Uterus (tissue), 4 donors: ENCODE measurements at places on chromosomes 5 and 9. TPM values are rescaled to one million over a fixed set of nuclear protein-coding genes. Genes with fewer than 3 reads are reported as not detected.
A peak's percentile ranks its signal among the peaks of the same experiment; 100 is the strongest.

Gene DPM2
- 33.1 TPM for total RNA-seq

Gene GRM6
- total RNA-seq = not detected

Gene MPDZ
- total RNA-seq = 74.0 TPM

Gene TSLP
- total RNA-seq = not detected

GRCh38 chr9:83280790-83281189 lies 217.8 kb upstream of the RASEF start:
- no peak overlapping the region for H3K27ac ChIP-seq
- no peaks in the 10 kb centered on the region for H3K27me3 ChIP-seq
- no peaks in the 10 kb centered on the region for H3K36me3 ChIP-seq
- H3K4me1 ChIP-seq = no peaks in the 10 kb centered on the region
- DNase-seq = no peak
- no peak overlapping the region for H3K4me3 ChIP-seq

DNA sequence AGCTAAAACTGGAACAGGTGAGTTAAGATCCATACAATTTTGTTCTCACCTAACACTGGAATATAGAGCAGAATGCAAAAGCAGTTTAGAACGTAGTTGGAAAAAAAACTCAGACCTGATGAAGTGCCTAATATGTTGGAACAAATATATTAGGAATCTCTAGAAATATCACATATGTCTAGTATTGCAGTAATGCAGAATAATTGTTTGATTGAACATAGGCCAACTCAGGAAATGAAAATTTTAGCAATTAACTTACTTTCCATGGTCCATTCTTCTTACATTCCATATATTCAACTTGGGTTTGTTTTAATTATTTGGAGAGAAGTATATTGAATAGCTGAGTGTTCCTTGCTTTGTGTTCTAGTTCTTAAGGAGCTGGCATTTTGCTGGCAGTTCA lies 111.8 kb upstream of the ADAMTSL1 start:
- DNase-seq = no peak
- H3K4me3 ChIP-seq = no peak overlapping the region
- H3K36me3 ChIP-seq = no peaks in the 10 kb centered on the region
- no peaks in the 10 kb centered on the region for H3K27me3 ChIP-seq
- no peaks in the 10 kb centered on the region for H3K4me1 ChIP-seq
- no peak overlapping the region for H3K27ac ChIP-seq

GRCh38 chr9:136903041-136903554 lies 16.8 kb downstream of the TRAF2 start:
- peak overlapping the region; percentile 50 for H3K27ac ChIP-seq
- H3K4me1 ChIP-seq = no peaks in the 10 kb centered on the region
- no peak overlapping the region for H3K4me3 ChIP-seq
- no peaks in the 10 kb centered on the region for H3K36me3 ChIP-seq

Gene GFPT2
- 18.2 TPM for total RNA-seq

DNA sequence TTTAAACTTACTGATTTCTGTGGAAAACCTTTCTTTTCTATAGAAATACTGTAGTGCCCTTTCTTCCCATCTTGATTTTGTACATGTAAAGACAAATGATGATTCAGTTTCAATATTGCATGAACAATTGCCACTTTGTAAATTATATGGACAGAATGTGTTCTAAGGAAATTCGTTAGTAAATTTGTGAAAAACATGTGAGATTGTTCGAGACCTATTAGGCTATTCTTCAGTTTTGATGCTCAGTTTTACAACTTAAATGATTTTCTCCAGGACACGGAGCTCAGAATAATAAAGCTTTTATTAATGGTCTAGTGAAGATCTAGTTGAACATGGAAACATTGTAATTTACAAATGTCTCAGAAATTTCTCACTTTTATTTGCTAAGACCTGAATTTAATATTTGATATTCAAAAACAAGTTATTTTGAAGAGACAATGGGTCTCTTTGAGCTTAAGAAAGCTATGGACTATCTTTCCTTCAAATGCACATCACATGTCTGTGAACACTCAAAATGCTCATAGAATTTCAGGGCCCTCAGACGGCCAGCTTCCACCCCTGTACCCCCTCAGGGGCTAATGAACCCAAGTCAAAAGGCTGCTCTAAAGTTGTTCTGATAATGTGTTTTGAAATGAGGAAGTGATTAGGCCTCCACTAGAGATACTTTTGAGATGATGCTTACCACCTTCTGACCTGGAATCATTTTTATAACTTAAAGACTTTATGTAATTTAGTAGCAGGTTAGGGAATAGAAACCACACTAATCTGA lies 54.1 kb upstream of the FSD1L start:
- H3K36me3 ChIP-seq = no peaks in the 10 kb centered on the region
- no peaks in the 10 kb centered on the region for H3K27me3 ChIP-seq
- H3K4me1 ChIP-seq = no peaks in the 10 kb centered on the region
- no peak for DNase-seq
- H3K4me3 ChIP-seq = no peak overlapping the region

GRCh38 chr5:121292664-121293063 lies 559.0 kb upstream of the FTMT start:
- no peaks in the 10 kb centered on the region for H3K27me3 ChIP-seq
- no peak overlapping the region for H3K4me3 ChIP-seq
- DNase-seq = no peak
- H3K36me3 ChIP-seq = no peaks in the 10 kb centered on the region
- H3K27ac ChIP-seq = no peak overlapping the region

DNA sequence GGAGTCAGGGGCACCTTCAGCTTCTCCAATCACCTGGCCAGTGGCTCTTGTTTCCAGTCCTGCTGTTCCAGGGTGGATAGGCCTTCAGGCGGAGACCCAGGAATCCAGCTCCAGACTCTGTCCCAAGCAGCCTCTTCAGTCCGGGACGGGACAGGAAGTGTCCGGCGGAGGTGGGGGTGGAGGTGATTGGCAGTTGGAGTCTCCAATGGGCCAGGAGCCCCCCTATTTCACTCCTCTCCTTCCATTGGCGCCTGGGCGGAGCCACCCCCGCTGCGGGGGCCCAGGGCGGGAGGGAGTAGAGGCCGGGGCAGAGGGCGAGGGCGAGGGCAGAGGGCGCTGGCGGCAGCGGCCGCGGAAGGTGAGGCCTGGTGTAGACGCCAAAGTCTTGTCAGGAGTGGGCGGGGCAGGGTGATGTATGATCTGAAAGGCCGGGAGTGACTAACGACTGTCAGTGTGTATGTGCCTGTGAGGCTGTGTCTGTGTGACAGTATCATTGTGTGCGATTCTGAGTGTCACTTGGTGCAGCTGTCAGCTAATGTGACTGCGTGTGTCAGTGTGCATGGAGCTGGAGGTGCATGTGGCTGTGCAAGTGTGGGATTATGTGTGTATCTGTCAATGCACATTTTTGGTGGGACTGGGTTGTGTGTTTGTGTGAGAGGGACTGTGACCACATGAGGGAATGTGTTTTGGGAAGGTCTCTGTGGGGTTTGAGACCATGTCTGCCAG lies at the start of gene IL11RA:
Gene IL11RA (plus strand): TSS at position 310 of the 726 bp plus-strand sequence. CDS start 3,033 bp downstream, outside the sequence.
- peak within 1 kb of the TSS; percentile 81 for H3K27ac ChIP-seq
- H3K4me1 ChIP-seq = no peaks in the 10 kb centered on the region
- H3K36me3 ChIP-seq = no peaks in the 10 kb centered on the region
- H3K27me3 ChIP-seq = no peaks in the 10 kb centered on the region
- peak; percentile 91 for DNase-seq

GRCh38 chr5:17256839-17257238 lies 39.4 kb downstream of the BASP1 start:
- H3K4me1 ChIP-seq = no peaks in the 10 kb centered on the region
- no peak overlapping the region for H3K27ac ChIP-seq
- no peaks in the 10 kb centered on the region for H3K36me3 ChIP-seq
